ENCODE measurements at places on chromosomes 4 and X. TPM values are rescaled to one million over a fixed set of nuclear protein-coding genes. Genes with fewer than 3 reads are reported as not detected.

GRCh38 chr4:161132715-161133425 lies 1030.9 kb downstream of the FSTL5 start:
- no peak for DNase-seq

Gene PHOX2B
- not detected for polyA plus RNA-seq

GRCh38 chrX:34279866-34280560 lies 147.9 kb upstream of the FAM47A start:
- no peak for DNase-seq

GRCh38 chr4:78313754-78314120 lies 237.8 kb upstream of the ANXA3 start:
- DNase-seq: no peak

GRCh38 chrX:154784149-154784995 lies 20.9 kb downstream of the MPP1 start:
- DNase-seq: no peak
